ENCODE measurements at places on chromosomes 6 and 20.
A peak's percentile ranks its signal among the peaks of the same experiment; 100 is the strongest.

- DNase-seq = peak; percentile 65
These were observed 571.4 kb downstream of the EPHA7 start for GRCh38 chr6:92847988-92848387.

DNA sequence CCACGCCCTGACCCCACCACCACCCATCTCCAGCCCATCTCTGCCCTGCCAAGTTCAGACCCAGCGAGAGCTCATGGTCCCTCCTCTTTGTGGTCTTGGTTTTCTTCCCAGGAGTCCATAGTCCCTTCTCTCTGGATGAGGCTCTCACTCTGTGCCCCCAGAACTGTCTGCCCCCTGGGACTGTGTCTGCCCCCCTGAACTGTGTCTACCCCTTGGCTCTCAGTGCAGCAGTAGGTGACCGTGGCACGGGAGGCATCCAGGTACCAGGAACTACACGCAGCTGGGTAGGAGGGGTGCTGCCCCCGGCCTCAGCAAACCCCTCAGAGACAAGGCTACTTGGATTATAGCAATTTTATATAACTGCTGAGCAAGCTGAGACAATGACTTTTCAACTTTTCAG is 23.6 kb downstream of the PRR18 start:
- DNase-seq = no peak

- DNase-seq = peak; percentile 65
These were observed 56.0 kb upstream of the DDR1 start for GRCh38 chr6:30828027-30828962.

GRCh38 chr20:61072398-61072797 is 179.7 kb upstream of the CDH4 start:
- no peak for DNase-seq

DNA sequence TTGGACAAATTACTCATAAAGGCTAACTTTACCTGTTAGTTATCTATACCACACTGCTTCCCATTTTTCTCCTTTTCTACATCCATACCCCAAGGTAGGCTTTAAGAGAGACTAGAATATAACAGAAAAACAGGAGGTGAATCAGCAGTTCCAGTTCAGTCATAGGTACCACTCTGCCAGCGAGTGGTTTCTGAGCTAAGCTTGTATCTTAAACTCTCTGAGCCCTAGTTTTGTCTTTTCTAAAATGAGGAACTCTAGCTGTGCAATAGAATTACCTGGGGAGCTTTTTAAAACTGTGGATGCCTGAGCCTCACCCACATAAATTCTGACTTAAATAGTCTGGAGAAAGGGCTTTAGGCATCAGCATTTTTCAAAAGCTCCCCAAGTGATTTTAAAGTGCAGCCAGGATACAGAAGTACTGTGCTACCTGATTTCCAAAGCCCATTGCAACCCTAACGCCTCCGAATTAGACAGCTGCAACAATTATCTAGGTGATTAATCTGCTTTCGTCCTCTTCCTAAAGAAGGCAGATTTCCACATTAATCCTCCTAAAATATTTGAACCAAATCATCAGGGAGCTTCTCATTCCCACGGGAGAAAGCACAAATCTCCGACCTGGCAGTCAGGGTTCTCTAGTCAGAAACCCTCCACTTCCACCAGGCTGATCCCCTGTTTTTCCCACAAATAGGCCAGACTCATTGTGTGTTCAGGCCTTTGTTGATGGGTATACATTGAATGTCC is 37.4 kb upstream of the RPL7L1 start:
- peak; percentile 72 for DNase-seq

- no peak for DNase-seq
These were observed 181.6 kb downstream of the UTRN start for GRCh38 chr6:144466716-144467115.

- DNase-seq = no peak
These were observed 3.1 kb downstream of the TRMT6 start for GRCh38 chr20:5947276-5947675.
